ENCODE measurements at places on chromosomes 7 and 10. TPM values are rescaled to one million over a fixed set of nuclear protein-coding genes. Genes with fewer than 3 reads are reported as not detected.

The NPSR1 gene
- not detected for total RNA-seq

The MMP21 gene
- total RNA-seq: not detected

DNA sequence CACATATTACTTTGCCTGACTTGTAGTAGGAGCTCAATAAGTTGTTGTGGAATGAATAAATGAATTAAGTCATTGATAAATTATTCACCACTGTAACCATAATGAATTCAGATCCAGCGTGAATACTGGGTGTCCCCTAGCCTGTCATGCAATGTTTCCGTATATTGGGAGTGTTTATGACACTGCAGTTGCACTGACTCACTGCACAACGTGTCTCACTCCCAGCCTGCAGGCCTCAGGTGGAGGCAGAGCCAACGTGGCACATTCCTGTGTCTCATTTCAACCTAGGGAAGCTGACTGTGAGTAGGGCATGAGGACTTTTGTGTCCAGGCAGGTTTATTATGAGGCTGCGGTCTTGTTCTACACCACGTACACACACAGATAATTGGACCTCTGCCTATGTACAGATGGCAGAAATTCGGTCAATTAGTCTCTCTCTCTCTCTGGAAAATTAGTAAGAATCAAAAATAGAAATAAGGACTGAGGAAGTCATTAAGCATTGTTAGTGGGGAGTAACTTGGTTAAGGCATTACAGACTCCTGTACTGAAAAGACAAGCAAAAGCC, 299.1 kb upstream of the IGFBP3 start:
- H3K4me3 ChIP-seq: no peak overlapping the region
- DNase-seq: no peak
- no peaks in the 10 kb centered on the region for H3K36me3 ChIP-seq
- H3K27me3 ChIP-seq: no peaks in the 10 kb centered on the region
- H3K27ac ChIP-seq: no peak overlapping the region

DNA sequence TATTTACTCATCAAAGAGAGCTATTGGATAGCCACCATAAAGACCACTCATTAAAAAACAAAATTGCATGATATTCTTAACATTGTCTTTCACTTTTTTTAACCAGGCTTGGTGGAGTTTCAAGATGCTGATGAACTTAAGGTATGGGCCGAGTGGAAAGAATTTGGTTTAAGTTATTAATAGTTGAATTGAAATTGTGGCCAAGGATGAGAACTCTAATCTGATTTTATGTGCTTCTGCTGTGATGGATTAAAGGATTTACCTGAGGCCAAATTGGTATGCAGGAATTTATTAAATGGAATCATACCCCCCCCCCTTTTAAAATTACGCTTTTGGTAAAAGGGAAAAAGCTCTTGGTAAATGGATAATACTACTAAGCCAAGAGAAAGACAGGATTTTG, 33.8 kb upstream of the TOMM7 start:
- peaks cover 5% of the 10 kb centered on the region for H3K4me1 ChIP-seq
- H3K27ac ChIP-seq: no peak overlapping the region
- H3K36me3 ChIP-seq: peaks cover 28% of the 10 kb centered on the region
- DNase-seq: no peak
- H3K27me3 ChIP-seq: no peaks in the 10 kb centered on the region
- H3K4me3 ChIP-seq: peak overlapping the region; percentile 67

The FKBP6 gene
- total RNA-seq: not detected

The SUGCT gene
- 2.7 TPM for total RNA-seq

The TM9SF3 gene
- 120 TPM for total RNA-seq

- no peaks in the 10 kb centered on the region for H3K27me3 ChIP-seq
- peak; percentile 46 for DNase-seq
- no peak overlapping the region for H3K4me3 ChIP-seq
- H3K27ac ChIP-seq: no peak overlapping the region
- H3K36me3 ChIP-seq: no peaks in the 10 kb centered on the region
Observed at GRCh38 chr10:598415-599170, 90.9 kb downstream of the DIP2C start.

DNA sequence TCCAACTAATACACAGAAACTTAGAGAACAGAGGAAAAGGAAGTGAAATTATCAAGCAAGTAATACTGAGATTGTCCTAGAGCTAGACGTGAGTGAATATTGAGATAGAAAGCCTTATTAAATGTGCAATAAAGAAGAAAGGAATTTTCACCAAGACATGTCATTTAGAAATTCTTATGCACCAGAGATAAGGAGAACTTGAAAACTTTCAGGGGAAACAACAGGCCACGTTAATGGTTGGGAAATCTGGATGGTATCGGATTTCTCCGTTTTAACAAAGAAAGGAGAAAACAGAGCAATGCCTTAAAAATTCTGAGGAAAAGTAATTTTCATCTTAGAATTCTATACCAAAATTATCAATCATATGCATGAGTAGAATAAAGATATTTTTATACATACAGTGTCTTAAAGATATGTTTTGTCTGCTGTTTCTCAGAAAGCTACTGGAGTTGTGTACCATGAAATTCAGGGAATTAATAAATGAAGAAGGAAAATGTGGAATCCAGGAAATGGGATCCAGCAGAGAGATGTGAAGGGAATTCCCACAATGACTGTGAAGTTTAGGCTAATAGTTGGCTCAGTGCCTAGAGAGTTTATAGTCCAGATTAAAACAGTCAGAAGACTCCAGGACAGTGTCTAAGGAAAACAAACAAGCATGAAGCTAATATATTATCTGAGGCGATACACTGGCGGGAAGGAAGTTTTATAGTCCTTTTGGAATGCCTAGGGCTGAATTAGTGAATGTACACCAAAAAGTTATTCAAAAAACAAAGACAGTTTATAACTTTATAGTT, 159.5 kb downstream of the PPP1R9A start:
- peaks cover 2% of the 10 kb centered on the region for H3K4me1 ChIP-seq
- no peak overlapping the region for H3K4me3 ChIP-seq
- H3K27ac ChIP-seq: no peak overlapping the region
- no peaks in the 10 kb centered on the region for H3K27me3 ChIP-seq

The TMEM176A gene
- not detected for total RNA-seq

The RAMP3 gene
- 0.63 TPM for total RNA-seq

DNA sequence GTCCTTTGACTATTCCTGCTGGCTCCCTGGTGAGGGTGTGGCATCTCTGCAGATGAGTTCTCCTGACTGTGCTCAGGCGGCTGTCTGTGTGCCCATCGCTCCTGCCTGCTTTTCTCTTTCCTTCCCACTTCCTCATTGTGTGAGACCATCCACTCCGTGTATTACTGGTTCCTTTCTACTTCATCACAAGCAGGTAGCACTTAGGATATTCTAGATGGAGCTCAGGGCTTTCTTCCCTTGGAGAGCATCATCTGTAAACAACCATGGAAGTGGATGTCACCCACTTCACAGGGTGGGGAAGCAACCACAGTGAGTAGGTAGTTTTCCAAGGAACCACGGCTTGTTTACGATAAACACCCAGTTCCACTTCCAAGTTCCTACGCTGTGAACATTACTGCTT, 15.7 kb downstream of the DNAJB6 start:
- no peak overlapping the region for H3K4me3 ChIP-seq
- no peaks in the 10 kb centered on the region for H3K27me3 ChIP-seq
- DNase-seq: no peak
- H3K27ac ChIP-seq: no peak overlapping the region
- H3K36me3 ChIP-seq: peaks cover 9% of the 10 kb centered on the region
- peaks cover 17% of the 10 kb centered on the region for H3K4me1 ChIP-seq

DNA sequence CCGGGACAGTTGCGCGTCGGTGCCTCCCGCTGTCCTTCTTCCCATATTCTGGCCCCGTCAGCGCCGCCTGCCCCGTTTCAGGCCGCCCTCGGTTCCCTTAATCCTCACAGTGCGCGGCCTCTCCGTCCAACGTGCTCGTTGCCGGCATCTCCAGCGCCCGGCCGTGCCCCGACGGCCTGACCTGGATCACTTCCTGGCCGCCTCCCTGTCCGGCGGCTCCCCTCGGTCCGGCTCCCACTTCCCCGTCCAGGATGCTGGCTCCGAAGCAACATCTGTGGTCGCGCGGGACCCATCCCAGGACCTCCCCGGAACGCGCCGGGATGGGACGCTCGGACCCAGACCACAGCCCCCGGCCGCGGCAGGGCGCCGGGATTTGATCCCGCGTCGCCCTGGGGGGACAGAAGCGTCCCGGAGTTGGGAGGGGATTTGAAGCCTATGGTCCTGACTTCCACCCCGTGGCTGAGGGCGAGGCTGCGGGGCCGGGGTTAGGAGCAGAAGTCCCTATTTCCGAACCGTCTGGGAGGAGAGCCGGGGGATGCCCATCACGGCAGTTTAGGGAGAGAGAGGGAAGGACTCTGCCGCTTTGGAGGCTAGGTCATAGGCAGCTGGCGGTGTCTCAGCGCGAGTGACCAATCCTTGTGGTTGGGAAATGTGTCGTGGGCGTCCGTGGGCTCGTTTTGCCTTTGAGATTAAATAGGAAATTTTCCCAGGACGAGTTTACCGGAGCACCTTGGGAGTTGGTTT, 53.8 kb downstream of the KCTD7 start:
- no peak for DNase-seq
- no peak overlapping the region for H3K27ac ChIP-seq
- H3K27me3 ChIP-seq: no peaks in the 10 kb centered on the region

GRCh38 chr7:71824006-71824760, 588.0 kb downstream of the CALN1 start:
- no peak overlapping the region for H3K4me3 ChIP-seq
- H3K27me3 ChIP-seq: no peaks in the 10 kb centered on the region

- H3K36me3 ChIP-seq: peaks cover 2% of the 10 kb centered on the region
- no peaks in the 10 kb centered on the region for H3K4me1 ChIP-seq
- no peak overlapping the region for H3K4me3 ChIP-seq
- no peaks in the 10 kb centered on the region for H3K27me3 ChIP-seq
- DNase-seq: no peak
Observed at GRCh38 chr10:6659451-6659850, 79.4 kb upstream of the PRKCQ start.

The WNT8B gene
- not detected for total RNA-seq

DNA sequence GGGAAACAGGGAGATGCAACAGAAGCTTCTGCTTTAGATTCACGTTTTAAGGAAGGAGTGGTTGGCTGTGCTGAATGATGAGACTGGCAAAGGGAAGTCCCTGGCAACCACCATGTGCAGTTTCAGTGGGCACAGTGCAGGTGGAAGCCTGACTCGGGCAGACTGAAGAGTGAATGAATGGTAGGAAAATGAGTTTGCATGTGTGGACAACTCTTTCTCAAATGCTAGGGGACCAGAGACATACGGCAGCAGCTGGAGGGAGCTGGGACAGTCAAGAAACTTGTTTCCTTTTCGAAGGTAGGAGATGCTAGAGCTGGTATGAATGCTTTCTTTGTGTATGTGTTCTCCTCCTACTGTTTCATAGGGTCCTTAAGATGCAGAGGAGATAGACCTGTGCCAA, 29.0 kb downstream of the PODXL start:
- H3K4me1 ChIP-seq: peaks cover 13% of the 10 kb centered on the region
- no peak overlapping the region for H3K27ac ChIP-seq
- peak overlapping the region; percentile 6 for H3K4me3 ChIP-seq
- H3K36me3 ChIP-seq: peaks cover 64% of the 10 kb centered on the region

- no peak for DNase-seq
- H3K4me3 ChIP-seq: peak overlapping the region; percentile 67
- H3K36me3 ChIP-seq: no peaks in the 10 kb centered on the region
Observed at GRCh38 chr7:64888561-64888900, 14.5 kb upstream of the ZNF273 start.

DNA sequence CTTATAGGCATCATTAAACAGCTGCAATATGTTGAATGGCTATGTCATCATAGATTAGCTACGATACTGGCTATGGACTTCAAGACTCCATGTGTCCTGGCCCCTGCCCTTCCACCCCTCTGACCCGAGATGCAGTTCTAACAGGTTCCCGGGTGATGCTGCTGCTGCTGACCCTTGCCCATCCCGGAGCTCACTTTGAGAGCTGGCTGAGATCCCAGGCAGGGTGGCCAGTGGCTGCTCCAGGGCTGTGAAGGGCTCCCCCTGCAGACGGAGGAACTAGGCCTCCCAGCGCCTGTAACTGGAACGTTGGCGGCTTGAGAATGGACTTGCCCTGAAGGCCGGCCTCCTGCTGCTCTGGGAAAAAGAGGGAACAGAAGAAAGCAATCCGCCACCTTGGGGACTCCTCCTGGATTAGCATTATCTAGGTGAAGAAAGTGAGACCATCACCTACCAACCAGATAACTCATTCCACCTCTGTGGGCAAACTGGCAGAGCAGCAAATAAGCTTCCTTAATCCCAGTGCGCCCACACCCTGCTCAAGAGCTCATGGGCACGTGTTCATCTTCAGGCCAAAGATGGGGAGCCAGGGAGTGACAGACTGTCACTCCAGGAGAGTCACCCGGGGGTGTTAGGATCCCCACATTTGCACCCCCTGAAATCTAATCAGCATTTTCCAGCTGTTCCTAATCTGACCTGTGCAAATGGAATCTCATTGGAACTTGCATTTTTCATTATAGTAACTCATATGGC, 56.8 kb downstream of the PARP12 start:
- H3K36me3 ChIP-seq: no peaks in the 10 kb centered on the region
- H3K27me3 ChIP-seq: no peaks in the 10 kb centered on the region
- H3K27ac ChIP-seq: no peak overlapping the region
- no peak overlapping the region for H3K4me3 ChIP-seq

GRCh38 chr10:63573068-63573697, 52.0 kb downstream of the REEP3 start:
- H3K27ac ChIP-seq: peak overlapping the region; percentile 77
- H3K36me3 ChIP-seq: peaks cover 15% of the 10 kb centered on the region
- peaks cover 2% of the 10 kb centered on the region for H3K4me1 ChIP-seq

GRCh38 chr10:96838529-96838928, 6.4 kb downstream of the LCOR start:
- H3K36me3 ChIP-seq: peaks cover 24% of the 10 kb centered on the region
- no peak overlapping the region for H3K4me3 ChIP-seq
- H3K27ac ChIP-seq: no peak overlapping the region
- peaks cover 4% of the 10 kb centered on the region for H3K4me1 ChIP-seq

GRCh38 chr7:156192921-156193320, 380.7 kb upstream of the SHH start:
- no peak overlapping the region for H3K27ac ChIP-seq
- DNase-seq: no peak
- H3K4me1 ChIP-seq: no peaks in the 10 kb centered on the region
- no peak overlapping the region for H3K4me3 ChIP-seq

DNA sequence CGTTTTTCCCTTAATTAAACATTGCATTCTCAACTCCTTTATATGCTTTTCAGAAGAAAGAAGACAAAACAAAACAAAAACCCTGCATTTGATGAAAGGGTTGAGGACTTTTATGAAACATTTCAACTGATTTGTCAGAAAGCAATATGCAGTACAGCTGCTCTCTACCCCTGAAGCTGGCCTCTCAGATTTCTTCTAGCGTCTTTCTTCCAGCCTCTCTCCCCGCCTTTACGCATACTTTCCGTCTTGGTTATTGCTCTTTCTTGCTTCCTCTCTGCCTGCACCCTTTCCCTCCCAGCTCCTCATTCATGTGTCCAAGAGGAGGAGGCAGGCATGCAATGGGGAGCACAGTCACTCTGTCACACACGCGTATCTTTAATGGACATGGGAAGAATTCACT, 91.0 kb upstream of the COL1A2 start:
- H3K27ac ChIP-seq: no peak overlapping the region
- no peak for DNase-seq
- no peak overlapping the region for H3K4me3 ChIP-seq

The PPP1R17 gene
- 1.7 TPM for total RNA-seq
